Right renal pelvis (tissue), 4 donors: ENCODE measurements at places on chromosomes 5 and 9. TPM values are rescaled to one million over a fixed set of nuclear protein-coding genes. Genes with fewer than 3 reads are reported as not detected.
A peak's percentile ranks its signal among the peaks of the same experiment; 100 is the strongest.

DNA sequence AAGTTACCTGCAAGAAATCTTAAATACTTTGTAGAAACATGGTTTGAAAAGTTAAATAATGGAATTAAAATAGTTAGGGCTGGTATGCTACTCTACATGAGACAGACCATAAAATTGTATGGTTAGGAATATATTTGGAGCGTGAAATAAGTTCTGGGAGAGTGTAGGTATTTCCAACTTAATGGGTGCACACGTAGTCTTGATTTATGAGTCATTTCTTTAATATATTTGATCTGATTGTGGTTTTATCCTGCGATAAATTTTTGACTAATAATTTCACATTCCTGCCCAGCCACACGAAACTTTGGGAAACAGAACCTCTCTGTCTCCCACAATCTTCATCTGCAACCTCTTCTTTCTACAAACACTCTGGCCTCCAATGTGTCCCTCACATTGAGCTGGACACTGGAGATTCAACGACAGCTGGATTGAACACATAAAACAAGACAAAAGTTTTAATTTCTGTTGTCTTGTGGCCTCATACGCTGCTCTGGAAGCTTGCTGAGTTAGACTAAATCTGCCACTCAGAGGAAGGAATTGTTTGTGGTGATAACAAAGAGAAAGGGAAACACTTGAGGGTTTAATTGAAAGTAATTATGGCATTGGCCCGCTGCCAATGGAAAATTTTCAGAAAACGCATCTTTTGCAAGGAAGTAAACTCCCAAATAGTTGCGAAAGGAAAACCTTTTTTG lies 201.8 kb upstream of the ZNF608 start:
- peak; percentile 28 for DNase-seq

DNA sequence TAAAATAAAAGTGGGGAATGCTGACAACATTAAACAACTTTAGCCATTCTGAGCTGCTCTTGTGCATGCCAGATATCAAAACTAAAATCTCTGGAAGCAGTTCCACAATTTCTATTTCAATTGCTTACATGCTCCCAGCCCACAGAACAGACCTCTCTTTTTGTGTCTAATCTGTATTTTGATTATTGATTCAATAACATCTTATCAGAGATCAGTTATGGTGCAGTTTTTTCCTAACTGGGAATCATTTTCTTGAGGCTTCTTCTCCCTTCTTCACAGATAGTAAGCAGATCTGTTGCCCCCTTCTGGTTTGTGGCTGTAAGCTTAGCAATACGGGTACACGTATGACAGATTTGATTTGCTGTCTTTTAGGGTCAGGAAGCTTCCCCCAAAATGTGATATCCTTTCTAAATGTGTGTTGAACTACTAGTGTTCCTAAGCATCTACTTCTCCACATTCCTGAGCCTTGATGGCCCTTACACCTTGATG lies 39.4 kb downstream of the MRPS27 start:
- DNase-seq = no peak

- no peak for DNase-seq
These were observed 1257.8 kb downstream of the MAT2B start for GRCh38 chr5:164763206-164763605.

SAXO1 gene
- polyA plus RNA-seq = 0.22 TPM

- no peak for DNase-seq
These were observed 7.9 kb downstream of the CKMT2 start for GRCh38 chr5:81241001-81241400.

DNA sequence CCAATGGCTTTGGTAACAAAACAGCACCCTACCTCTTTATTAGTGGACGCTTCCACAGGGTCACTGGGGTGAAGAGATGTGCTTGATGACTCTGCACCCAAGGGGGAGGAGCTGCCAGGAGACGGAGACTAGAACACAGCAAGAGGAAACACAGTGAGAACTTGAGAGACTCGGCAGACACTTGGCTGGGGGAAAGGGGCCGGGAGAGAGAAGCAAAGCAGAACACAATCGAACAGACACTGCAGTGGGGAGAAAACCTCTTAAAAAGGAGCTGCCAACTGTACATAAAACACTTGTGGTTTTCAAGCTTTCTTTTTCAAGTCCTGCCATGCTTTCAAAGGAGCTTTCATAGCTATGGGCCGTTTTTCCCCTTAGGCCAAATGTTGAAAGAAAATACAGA lies 151.0 kb downstream of the ENTREP1 start:
- DNase-seq = no peak

DNA sequence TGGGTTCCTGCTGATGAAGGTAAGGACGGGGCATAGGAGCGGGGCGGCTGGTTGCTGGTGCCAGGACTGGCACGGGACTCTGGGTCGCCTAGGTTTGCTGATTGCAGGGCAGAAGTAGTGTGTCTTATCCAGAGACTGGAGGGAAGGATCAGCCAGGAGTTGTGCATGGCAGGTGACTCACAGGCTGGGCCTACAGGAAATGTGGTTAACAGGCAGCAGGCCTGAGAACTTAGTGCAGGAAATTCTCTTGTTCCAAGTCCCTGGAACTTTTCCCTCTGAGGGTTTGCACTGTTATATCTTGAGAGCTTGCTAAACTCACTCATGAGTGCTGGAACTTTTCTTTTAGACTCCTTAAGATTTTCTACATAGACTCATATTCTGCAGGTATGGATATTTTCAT lies 95.1 kb downstream of the ANXA2R start:
- DNase-seq = no peak

- peak; percentile 58 for DNase-seq
These were observed 13.6 kb upstream of the GM2A start for GRCh38 chr5:151239237-151239861.

DNA sequence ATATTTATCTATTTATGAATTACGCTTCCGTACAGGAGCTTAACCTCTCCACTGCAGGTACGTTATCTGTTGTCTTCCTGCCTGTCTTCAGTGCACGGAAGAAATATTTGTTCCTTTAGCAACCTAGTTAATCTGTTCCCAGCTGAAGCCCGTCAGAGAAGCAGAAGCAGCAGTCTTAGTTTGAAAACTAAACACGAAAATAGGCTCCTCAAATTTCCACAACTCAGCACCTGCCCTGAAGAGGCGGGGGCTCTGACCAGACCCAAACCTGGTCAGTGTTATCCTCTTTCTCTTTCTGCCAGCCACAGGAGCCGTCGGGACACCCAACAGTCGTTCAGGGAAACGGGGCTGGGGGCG lies 462 bp downstream of the NUDCD2 start:
- DNase-seq = no peak

GRCh38 chr9:14043483-14043882 lies 270.5 kb downstream of the NFIB start:
- no peak for DNase-seq

- DNase-seq = no peak
These were observed 24.4 kb downstream of the FAM163B start for GRCh38 chr9:133584559-133585476.
